ENCODE measurements at places on chromosomes 2 and 18.

DNA sequence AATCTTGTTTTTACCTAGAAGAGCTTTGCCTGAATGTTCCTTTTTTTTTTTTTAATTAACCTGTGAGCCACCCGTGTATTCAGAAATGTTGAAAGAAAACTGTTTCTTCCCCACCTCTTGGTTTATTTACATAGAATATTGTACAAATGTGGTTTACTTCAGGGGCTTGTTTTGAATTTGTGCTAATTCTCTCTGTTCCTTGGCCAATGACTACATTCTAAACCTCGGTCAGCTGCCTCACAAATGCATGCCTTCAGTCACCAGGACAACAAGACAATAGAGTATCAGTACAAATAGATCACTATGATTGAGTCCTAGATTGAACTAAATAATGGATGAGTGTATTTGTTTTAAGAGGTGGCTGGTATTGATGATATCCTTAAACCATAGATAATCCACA, 36.0 kb downstream of the AGFG1 start:
- no peak for DNase-seq

- DNase-seq = no peak
Measured at GRCh38 chr2:112474844-112475486, 7.0 kb upstream of the TTL start.

DNA sequence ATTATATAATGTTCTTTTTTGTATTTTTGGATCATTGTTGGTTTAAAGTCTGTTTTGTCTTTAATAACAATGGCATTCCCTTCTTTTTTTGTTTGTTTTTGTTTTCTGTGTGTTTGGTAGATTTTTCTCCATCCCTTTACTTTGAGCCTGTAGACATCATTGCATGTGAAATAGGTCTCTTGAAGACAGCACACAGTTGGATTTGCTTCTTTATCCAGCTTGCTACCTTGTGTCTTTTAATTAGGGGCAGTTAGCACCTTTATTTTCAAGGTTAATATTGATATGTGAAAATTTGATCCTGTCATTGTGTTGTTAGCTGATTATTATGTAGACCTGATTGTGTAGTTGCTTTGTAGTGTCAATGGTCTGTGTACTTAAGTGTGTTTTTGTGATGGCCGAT, 235.7 kb downstream of the KCNJ3 start:
- no peak for DNase-seq

- no peak for DNase-seq
Measured at GRCh38 chr2:170314744-170315447, 136.9 kb downstream of the MYO3B start.

DNA sequence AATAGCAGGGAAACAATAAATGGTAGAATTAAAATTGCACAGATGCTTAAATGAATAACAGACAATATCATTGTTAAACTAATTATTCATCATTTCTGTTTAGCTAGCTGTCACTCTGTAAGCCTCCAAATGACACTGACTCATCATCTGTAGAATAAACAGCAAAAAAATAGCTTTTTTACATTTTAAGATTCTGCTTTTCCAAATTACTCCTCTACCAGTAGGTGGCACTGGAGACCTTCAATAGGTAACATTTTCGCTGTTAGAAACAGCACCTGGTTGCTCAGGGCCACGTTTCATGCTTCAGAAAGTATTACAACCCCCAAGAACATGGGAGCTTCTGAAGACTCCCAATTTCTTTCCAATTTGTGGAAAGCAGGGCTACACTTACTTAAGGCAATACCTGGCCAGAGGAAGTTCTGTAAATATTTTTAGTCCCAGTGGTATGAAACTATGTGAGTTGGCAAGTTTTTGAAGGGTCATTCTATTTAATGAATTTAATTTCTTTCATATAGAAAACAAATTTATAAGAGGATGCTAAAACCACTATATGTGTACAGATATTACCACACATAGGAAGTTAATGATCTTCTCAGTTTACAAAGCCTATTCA, 45.4 kb downstream of the TTN start:
- DNase-seq = peak; percentile 59

- DNase-seq = no peak
Measured at GRCh38 chr2:15591373-15591691, 336 bp upstream of the DDX1 start.

DNA sequence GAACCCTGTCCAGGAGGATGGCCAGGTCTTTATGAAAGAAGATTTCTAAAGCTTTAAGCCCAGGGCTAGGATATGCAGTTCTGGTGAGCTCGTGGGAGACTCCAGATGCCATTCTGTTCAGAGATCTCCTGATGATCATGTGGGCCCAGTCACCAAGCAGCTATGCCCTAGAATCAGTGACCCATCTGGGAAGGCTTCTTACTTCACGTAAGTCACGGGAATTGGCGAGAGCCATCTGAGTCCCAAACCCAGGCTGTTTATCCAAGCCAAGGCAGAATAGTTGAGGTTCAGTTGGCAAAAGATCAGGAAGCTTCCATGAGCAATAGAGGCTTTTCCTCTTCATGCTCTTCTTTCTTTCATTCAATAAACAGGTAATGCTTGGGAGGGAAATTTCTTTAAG, 23.9 kb downstream of the ANTXR1 start:
- DNase-seq = no peak

- no peak for DNase-seq
Measured at GRCh38 chr2:38485734-38486133, 108.7 kb upstream of the ATL2 start.

DNA sequence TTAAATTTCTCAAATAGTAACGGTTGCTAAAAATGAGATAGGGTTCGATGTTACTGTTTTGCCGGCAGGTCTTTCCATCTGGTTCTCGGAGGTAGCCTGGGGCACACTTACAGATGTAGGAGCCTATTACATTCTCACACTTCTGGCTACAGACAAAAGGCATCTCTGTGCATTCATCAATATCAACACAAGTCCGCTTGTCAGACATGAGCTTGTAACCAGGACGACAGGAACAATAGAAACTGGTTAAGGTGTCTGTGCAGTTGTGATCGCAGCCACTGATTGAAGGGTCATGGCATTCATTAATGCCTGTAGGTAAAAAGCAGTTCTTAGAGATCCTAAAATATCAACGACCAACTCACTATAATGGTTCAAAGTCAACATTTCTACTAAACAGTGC, 116.3 kb downstream of the DHRS9 start:
- no peak for DNase-seq

GRCh38 chr2:30113617-30114293, 33.1 kb upstream of the YPEL5 start:
- no peak for DNase-seq

GRCh38 chr2:36392571-36393255, 37.1 kb downstream of the CRIM1 start:
- no peak for DNase-seq

DNA sequence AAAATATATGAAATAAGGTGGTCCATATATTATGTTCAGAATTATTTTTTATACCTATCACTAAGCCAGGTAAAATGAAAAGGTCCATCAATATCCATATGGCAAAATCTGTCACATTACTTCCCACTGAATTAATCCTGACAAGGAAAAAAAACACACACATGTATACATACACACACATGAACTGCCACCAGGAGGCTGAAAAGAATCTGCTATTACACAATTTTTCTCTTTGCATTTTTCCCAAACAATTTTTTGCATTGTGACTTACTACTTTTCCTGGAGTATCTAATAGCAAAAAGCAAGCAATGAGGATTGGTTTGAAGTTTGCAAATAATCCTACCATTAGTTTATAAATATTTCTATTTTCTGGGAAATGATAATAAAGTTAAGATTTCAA, 128.2 kb upstream of the CD226 start:
- no peak for DNase-seq

- no peak for DNase-seq
Measured at GRCh38 chr2:148582679-148583511, 61.7 kb upstream of the EPC2 start.

DNA sequence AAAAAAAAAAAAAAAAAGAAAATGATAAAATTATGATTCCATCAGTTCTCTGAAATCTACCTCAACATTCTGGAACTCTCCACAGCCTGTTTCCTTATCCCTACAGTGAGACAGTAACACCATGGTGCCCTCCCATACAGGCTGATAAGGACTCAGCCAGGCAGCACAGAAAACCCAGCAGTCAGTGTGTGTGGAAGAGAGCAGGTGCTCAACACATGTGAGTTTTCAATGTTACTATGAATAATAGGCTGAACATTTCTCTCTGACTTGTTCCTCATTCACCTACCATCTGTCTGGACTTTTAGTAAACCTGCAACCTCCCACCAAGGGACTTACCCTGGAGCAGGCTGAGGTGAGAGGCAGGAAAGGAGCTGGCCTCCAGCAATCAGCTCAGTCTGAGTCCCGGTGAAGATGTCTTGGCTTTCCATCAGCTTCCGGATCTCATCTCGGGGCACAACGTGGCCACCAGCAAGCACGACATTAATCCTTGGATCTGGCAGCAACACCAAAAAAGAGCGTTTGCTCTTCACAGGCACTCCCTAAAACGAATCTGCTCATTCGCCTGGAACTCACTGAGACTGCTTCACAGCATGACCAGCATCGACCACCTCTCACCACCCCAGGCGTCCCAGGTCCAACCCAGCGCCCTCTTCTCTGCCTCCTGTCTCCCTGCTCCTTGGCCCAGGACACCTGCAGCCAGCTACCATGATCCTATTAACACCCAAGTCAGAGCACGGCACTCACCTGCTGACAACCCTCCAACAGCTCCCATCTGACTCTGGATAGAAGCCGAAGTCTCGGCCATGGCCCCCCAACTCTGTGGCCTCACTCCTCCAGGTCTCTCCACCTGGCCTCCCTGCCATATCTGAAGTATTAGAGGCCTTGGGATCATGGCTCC, 16.5 kb downstream of the PASK start:
- no peak for DNase-seq

DNA sequence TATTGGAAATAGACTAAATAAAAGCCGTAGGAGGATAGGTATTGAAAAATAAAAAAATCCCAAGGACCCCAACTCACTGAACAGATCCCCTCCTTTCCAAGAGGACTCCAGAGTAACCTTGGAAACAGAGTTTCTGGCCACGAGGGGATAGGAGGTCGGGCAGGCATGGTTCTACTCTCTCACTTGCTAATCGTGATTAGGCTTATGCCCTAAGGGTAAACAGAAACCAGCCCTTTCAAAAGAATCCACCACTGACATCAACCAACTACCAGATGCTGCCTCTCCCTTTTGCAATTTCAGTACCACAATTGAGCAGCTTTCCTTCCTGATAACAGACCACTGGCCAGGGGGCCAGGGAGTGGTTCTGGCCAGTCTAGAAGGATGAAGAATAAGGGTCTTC, 477.8 kb downstream of the EIPR1 start:
- no peak for DNase-seq

DNA sequence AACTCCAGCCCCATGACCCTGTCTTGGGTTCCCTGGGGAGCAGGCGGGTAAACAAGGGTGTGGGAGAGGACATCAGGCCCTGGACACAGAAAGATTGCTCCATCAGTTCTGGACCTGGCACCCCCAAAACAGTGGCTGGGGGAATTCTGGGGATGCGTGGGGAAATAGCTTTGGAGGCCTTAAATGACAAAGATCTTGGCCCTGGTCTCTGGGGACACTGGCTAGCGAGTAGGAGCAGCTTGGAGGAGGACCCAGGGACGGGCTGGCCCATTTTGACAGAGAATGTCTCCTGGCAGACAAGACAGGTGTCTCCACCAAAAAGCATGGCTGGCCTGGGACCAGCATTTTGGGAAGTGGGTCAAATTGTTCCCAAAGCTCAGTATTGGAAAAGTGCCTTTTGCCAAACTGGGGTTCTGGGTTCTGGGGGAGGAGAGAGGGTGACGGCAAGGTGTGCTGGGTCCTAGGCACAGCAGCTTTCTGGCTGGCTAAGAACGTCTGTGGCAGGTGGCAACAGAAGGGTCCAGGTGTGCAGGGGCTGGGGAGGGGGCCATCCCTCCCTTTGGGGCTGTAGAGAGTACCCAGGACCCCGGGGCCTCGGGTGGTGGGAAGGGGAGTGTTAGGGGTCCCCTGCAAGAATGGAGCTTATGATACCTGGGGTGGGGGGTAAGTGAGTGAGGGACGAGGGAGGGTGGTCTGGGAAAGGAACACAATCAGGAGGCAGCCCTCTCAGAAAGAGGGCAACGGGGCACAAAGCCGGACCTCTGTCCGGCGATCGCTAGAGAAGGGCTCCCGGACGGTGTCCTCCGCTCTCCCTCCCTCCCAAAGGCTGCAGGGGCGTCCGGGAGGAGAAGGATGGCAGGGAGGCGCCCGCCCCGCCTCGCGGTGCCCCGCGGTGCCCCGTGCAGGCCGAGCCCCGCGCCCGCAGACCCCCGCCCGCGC, 556 bp downstream of the CYRIA start:
- no peak for DNase-seq

DNA sequence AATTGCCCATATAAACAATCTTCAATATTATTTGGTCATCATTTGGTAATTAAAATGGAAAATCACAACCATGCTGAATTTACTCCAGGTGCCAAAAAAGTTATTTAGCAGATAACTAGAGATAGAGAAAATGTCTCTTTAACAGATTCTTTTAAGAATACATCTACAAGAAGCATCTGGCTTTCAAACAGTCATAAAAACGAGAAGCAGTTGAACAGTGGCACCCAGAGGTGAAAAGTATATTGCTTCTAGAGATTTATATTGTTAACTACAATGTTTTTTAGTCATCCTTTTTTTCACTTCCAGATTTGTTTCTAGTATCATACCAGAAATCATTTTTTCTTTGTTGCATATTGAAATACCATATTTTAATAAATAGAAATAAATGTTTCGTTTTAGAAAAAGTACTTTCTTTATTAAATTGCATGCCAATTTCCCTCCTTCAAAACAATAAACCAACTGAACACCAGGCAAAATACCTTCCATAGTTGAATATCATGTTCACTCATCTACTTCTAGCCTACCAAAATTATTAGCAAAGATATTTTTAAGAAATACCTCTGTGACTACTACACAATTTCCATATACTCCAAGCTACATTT, 65.4 kb upstream of the HNRNPA3 start:
- DNase-seq = peak; percentile 59

- no peak for DNase-seq
Measured at GRCh38 chr2:134905168-134905567, 13.5 kb upstream of the CCNT2 start.

DNA sequence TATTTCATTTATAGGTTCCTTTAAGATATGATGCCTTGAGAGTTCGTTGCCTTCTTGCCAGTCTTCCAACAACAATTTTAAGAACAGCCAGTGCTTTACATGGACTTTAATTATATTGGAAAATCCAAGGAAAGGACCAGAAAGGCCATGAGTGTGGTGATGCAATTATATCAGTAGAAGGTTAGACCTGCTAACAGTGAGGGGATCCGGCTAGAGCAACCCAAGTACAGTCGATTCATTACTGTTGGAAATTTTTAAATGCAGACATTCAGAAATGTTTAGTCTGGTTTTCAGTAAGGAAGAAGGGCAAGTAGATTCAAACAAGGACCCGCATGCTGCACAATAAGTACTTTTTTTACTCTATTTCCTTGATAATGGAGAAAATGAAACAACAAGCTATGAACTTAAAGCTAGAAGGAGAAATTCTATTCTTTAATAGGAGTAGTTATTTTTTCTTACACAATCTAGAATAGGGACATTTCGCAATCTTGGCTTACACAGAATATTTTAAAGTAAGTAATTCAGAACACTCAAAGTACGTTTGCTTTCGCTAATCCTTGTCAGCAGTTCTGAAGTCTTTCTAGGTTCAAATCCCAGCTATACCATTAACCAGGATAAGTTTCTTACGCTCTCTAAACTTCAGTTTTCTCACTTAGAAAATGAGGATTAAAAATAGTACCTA, 405.5 kb downstream of the MEIS1 start:
- no peak for DNase-seq

Measured in activated CD4-positive, alpha-beta T cell treated with anti-CD3 and anti-CD28 coated beads, Interleukin-2, amount 10 ng/mL, durations not matched to agents 7 days and 5 days (primary cell).